ENCODE measurements at places on chromosomes 1 and 21.

DNA sequence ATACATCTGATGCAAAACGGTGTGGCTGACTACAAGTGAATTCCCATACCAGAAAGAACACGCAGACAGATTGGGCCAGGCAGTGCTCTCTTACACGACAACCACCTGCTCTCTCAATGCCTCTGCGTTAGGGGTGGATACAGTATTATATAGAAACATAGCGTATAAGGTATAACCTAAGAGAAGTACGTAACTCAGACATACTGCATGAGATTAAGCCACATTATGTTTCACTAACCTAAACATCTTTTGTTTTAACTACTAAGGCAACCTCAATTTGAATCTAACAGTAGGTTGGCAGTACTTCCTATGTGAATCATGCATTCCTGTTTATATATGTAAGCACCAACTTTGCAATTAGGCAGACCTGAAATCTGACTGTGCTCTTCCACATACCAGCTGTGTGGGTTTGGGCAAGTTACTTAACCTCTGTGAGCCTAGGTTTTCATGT lies 58.1 kb upstream of the COA6 start:
- DNase-seq: no peak

GRCh38 chr1:76055987-76056386 lies 18.6 kb upstream of the ST6GALNAC3 start:
- DNase-seq: no peak

GRCh38 chr1:117268535-117269455 lies 58.1 kb upstream of the VTCN1 start:
- DNase-seq: no peak

GRCh38 chr1:245614476-245614875 lies 459.7 kb downstream of the KIF26B start:
- no peak for DNase-seq

GRCh38 chr1:59041646-59042277 lies 255.1 kb upstream of the FGGY start:
- DNase-seq: no peak

DNA sequence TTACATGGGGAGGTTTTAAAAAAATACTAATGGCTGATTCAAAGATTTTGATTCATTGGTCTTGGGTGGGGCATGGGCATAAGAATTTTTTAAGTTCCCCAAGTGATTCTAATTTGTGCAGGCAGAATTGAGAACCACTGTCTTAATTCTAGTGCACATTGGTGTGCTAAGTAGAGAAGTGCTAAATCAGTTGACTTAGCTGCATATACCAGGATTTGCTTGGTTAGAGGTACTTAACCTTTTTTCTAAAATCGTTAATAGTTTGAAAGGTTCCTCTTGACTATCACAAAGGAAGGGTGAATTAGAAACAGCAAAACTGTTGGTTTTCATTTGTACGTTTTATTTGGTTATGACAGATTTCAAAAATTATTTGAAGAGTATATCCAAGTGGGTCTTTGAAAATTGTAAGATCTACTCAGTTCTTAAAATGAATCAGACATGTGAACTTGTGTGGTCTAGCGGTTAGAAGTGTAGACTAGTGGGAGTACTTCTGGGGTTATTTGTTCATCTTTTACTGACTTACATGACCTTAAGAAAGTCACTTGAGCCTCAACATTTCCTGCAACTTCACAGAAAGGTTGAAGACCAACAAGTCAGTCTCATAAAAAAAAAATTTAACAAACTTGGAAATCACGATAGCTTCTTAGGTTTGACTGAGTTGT lies 66.7 kb downstream of the RPAP2 start:
- DNase-seq: no peak

GRCh38 chr1:204207136-204207616 lies 6.6 kb downstream of the GOLT1A start:
- peak; percentile 39 for DNase-seq

DNA sequence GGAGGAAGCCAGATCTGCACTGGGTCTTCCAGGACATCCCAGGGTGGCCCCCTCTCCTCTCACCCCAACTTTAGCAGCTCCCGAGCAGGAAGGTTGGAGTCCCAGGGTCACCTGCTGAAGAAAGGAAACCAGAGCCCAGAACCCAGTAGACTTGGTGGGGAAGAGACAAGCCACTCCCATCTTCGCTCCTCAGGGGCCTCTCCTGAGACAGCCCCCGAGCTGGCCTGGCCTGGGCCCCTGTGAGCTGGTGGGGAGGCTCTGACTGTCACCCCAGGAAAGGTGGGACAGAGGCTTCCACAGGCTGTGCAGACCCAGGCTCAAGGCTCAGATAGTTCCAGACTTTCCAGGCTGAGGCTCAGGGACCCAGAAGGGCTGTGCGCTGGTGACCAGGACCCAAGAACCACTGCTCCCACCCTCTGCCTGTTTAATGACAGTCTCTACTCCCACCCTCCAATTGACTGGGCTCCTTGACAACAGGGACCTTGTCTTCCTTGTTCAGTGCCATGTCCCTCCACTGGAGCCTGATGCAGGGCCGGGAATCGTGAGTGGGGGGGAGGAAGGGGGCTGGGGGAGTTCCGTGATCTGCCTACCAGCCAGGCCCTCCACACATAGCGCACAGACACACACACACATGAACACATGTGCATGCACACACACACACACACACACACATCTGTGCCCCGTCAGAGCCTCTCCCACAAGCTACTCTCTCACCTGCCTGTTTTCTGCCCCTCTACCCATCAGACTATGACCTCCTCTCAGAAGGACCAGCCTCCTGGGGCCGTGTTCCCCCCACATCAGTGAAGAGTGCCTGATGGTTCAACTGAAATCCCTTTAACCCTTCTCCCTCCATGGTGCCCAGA lies 401.2 kb downstream of the MATN1 start:
- DNase-seq: no peak

DNA sequence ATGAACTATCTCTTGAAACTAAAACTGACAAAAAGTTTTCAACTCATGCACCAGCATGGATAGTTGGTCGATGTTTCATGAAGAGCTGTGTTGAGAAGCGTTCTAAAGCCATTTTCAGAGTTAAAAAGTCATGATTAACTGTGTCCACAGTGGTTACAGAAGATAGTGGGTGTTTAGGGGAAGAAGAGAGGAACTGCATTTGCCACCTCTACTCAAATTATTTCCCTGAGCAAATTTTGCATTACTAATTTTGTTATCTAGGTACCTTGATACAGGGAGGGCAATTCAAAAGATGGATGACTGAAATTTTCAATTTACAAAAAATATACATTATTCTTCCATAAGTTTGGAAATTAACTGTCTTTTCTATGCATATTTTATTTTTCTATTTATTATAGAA lies 15.5 kb downstream of the SAMSN1 start:
- DNase-seq: no peak

- DNase-seq: no peak
These were observed 42.3 kb downstream of the UBE4B start for GRCh38 chr1:10074852-10075730.

- no peak for DNase-seq
These were observed 15.2 kb downstream of the ENAH start for GRCh38 chr1:225637651-225638199.

- no peak for DNase-seq
These were observed 17.2 kb downstream of the SPOCD1 start for GRCh38 chr1:31798433-31799195.

DNA sequence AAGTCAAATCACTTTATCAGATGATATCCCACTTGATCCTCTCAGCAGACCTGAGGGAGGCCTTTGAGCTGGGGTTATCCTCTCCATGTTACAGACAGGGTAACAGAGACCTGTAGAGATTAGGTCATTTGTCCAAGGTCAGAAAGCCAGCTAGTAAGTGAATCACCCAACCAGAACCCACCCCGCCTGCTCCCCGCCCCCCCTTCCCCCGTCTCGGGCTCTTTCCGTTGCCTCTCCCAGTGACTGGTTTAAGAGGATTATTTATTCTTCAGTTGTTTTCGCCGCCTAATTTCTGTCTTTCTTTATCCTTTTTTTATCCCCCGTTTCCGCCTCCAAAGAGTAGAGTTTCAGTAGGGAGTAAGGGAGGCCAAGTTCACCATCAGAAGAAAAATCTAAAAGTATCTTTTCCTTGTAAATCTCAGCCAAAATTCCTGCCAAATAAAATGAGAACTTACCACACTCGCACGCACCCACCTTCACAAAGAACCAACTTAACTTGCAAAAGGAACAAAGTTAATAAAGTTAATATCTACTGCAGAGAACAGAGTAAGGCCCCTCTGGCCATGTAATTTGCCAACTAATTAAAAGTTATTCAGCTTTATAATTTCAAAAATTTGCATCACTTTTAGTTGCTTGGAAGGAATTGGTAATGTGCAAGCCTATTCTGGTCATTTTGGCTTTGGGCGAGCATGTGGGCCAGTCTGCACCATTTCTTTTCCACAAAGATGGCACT lies 76.8 kb upstream of the TRABD2B start:
- DNase-seq: no peak

- no peak for DNase-seq
These were observed 6.6 kb downstream of the CLSPN start for GRCh38 chr1:35763201-35763600.

- DNase-seq: no peak
These were observed 815.6 kb upstream of the NEGR1 start for GRCh38 chr1:73097917-73098316.

GRCh38 chr1:64437453-64437852 lies 32.5 kb upstream of the CACHD1 start:
- no peak for DNase-seq

GRCh38 chr21:45299026-45299863 lies 11.6 kb upstream of the POFUT2 start:
- DNase-seq: no peak

GRCh38 chr1:241610056-241610815 lies 29.9 kb downstream of the CHML start:
- no peak for DNase-seq

GRCh38 chr1:43453442-43454269 lies at the start of gene HYI:
Gene HYI (minus strand): TSS chr1:43453931. CDS start chr1:43453793, 138 bp downstream.
- DNase-seq: peak; percentile 38

DNA sequence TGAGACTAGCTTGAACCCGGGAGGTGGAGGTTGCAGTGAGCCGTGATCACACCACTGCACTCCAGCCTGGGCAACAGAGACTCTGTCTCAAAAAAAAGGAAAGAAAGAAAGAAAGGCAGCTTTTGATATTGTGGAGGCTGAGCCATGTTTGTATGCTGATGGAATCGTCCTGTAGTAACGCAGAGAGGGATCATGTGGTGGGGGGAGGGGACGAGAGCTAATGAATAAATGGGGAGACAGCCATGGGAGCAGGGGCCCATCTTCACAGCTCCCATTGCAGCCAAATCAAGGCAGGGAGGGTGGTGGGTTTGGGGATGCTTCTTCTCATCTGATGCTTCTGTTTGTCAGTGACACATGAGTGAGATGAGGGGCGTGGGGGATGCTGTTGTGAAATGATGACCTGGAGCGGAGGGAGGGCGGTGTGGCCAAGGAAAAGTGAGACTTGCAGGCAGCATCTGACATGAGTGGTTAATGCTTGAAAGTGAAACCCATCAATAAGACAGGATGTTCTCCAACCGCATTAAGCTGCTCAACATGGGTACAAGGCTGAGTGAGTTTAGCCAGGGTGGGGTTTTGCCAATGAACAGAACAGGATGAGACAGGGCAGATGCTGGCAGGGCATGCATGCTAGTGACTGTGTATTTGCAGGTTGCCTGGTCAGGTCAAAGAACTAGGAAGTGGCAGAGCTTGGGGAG lies 16.7 kb downstream of the SPATA21 start:
- no peak for DNase-seq

- DNase-seq: no peak
These were observed 125.7 kb downstream of the CRB1 start for GRCh38 chr1:197393772-197394171.

GRCh38 chr1:67464746-67465145 lies 34.5 kb upstream of the SERBP1 start:
- no peak for DNase-seq

GRCh38 chr1:119046429-119046784 lies 58.3 kb upstream of the TBX15 start:
- no peak for DNase-seq

GRCh38 chr1:26237230-26237966 lies 3.4 kb downstream of the CEP85 start:
- DNase-seq: no peak

DNA sequence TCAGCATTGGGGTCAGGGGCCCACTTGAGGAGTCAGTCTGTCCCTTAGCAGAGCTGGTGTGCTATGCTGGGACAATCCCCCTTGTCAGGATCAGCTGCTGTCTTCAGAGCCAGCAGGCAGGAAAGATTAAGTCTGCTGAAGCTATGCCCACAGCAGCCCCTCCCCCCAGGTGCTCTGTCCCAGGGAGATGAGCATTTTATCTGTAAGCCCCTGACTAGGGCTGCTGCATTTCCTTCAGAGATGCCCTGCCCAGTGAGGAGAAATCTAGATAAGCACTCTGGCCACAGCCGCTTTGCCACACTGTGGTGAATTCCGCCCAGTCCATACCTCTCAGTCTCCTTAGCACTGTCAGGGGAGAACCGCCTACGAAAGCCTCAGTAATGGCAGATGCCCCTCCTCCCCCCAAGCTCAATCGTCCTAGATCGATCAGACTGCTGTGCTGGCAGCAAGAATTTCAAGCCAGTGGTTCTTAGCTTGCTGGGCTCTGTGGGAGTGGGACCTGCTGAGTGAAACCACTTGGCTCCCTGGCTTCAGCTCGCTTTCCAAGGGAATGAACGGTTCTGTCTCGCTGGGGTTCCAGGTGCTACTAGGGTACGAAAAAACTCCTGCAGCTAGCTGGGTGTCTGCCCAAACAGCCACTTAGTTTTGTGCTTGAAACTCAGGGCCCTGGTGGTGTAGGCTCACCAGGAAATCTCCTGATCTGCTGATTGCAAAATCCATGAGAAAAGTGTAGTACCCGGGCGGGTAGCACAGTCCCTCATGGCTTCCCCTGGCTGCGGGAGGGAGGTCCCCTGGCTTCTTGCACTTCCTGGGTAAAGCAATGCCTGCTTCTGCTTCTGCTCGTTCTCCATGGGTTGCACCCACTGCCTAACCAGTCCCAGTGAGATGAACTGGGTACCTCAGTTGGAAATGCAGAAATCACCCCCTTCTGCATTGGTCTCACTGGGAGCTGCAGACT lies 25.1 kb upstream of the TP53BP2 start:
- DNase-seq: no peak

DNA sequence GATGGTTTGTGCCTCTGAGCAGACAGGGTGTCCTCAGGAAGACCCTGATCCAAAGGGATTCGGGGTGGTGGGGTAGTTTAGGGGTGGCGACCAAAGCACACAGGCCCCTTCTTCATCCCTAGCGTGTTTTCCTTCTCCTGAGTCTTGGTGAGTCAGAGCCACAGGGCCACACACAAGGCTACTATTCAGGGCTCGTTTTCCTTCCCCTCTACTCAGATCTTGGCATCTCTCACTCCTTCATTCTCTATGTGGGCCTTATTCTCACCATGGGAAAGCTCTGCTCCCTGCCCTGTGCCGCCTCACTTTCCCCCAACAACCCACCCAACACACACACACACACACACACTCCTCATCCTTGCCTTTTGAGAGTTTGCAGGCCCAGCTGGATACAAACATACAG lies 43.6 kb upstream of the WNT2B start:
- no peak for DNase-seq

GRCh38 chr1:212951947-212952640 lies 1.8 kb downstream of the VASH2 start:
- DNase-seq: no peak

- DNase-seq: no peak
These were observed 12.3 kb downstream of the SLC44A3 start for GRCh38 chr1:94832446-94832845.
